ENCODE measurements at places on chromosomes 6 and 20.

DNA sequence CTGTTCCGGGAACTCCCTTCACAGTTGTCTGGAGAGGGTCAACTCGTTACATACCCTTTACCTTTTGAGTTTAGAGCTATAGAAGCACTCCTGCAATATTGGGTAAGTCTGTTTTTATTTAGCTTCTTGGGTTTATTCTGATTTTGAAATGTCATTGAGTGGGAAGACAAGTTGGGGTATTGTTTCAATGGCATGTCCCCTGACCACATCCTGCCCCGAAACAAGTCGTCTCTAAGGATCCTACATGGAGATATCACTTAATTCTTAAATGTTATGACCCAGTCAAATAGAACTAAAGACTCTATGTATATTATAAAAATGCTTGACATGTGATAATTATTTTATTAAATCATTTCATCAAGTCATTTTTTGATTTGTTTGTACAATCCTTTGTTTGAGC, 9.6 kb downstream of the MRS2 start:
- no peak for DNase-seq

GRCh38 chr6:138440758-138441357, 36.8 kb downstream of the HEBP2 start:
- DNase-seq: no peak

- peak; percentile 64 for DNase-seq
Observed at GRCh38 chr6:85594197-85594930, 706 bp upstream of the SNX14 start.

DNA sequence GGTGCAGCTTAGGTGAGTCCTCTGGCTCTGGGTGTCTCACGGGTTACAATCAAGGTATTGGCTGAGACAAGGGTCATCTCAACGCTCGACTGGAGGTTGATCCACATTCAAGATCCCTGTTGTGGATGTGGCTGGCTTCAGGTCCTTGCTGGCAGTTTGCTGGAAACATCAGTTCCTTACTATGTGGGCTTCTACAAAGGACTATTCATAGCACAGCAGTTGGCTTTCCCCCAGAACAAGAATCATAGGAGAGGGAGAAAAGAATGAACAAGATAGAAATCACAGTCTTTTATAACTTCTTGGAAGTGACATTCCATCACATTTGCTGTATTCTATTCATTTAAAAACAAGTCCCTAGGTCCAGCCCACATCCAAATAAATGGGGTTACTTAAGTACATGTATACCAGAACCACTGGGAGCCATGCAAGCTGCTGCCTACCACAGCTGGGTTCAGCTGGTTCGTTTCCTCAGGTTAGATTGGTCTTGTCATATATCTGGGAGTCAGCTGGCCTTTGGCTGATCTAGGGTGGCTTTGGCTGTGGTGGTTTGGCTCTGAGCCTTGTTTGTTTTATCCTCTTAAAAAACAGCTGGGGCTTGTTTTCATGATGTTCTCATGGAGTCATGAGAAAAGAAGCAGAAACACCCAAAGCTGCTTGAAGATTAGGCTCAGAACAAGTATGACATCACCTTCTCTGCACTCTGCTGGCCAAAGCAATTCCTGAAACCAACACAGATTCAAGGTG, 433.2 kb upstream of the SPTLC3 start:
- no peak for DNase-seq

- no peak for DNase-seq
Observed at GRCh38 chr6:37534893-37535292, 35.2 kb upstream of the CCDC167 start.

- no peak for DNase-seq
Observed at GRCh38 chr6:43858161-43859153, 88.4 kb downstream of the VEGFA start.

- DNase-seq: no peak
Observed at GRCh38 chr6:35973670-35974222, 50.7 kb downstream of the SLC26A8 start.

- peak; percentile 81 for DNase-seq
Observed at GRCh38 chr20:3839328-3839727, 7.3 kb upstream of the MAVS start.

DNA sequence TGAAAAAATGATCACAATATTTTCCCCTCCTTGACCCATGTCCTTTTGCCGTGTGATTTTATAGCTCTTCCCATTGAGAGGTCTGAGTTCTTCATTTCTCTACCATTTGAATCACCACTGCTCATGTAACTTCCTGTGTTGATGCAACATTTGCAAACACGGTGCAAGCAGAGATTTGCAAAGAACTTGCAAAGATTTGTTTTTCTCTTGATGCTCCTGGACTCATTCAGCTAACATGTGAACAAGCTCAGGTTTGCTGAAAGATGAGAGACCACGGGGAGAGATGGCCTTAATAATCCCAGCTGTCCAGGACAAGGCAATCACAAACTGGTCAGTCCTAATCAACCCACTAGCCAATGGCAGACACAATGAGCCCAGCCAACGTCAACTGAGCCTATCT, 8.6 kb downstream of the VNN2 start:
- no peak for DNase-seq

GRCh38 chr20:57714409-57715267, 4.8 kb upstream of the PMEPA1 start:
- DNase-seq: no peak

DNA sequence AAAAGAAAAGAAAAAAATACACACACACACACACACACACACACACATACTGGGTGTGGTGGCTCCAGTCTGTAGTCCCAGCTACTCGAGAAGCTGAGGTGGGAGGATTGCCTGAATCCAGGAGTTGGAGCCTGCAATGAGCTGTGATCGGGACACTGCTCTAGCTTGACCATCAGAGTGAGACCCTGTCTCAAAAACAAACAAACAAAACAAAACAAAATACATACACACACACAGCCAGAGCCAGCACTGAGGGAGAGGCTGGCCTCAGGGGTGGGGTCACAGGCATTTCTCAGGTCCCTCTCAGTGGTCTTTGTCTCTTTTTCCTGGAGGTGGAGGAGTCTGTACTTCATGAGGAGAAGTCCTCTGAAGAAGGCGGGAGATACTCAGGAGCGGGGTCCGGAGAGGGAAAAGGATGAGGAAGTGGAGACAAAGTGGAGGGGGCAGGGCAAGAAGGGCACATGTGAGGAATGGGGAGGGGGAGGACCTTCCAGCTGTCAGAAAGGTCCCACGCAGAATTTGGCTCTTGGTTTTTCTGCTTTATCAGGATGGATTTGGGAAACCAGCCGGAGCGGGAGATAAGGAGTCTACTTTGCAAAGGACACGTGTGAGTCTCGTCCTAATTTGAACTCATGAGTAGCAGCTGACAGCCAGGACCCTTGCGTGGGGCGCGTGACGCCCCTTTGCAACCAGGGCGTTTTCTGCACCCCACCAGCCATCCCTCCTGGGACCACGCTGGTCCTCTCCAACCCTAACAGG, 7.7 kb upstream of the MICB start:
- DNase-seq: no peak

DNA sequence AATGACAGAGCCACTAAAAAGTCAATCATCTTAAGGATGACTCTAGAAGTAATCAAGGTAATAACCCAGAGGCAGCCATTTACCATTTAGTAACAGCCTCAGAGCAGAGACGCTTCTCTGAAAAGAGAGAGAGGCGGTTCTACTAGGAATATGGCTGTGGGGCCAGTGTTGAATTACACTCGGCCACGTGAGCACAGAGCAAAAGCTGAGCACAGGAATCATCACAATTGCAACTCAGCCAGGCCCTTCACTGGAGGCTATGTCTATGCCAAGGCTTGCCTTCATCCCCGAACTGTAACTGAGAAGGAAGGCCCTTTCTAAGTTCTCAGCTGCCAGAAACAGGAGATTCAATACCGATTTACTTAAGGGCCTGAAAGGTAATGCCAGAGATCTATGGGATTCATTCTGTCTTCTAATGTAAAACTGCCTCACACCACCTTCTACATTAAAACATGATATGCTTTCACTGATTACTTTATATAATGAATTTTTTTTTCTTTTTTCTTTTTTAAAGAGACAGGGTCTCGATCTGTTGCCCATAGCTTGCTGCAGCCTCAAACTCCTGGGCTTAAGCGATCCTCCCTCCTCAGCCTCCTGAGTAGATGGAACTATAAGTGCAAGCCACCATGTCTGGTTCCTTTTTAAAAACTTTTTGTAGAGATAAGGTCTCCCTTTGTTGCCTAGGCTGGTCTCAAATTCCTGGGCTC, 67.6 kb downstream of the NUDT3 start:
- no peak for DNase-seq
